Effector memory CD4-positive, alpha-beta T cell (primary cell): ENCODE measurements at places on chromosomes 16 and 17.

- no peak for DNase-seq
Measured at GRCh38 chr17:50079334-50080095, 15.6 kb upstream of the PDK2 start.

- DNase-seq, result no peak
Measured at GRCh38 chr17:75114552-75115314, 5.0 kb downstream of the ARMC7 start.

- DNase-seq, result no peak
Measured at GRCh38 chr16:4365014-4365406, 6.6 kb upstream of the VASN start.

DNA sequence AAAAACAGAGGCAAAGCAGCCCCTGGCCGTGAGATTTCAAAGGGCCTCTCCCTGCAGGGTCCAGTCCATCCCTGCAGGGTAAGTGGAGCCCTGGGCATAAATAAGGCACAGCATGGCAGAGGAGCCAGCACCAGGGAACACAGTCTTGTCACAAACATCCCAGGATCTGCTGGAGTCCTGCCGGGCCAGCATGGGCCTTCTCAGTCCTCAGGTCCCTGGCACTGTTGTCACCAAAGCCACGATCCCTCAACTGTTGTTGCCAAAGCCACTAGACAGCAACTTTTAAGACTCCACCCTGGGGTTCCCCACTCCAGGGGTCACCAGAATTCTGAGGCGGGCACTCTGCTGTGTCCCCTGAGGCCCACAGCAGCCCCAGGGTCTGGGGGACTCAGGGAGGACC lies 47.8 kb upstream of the BAHCC1 start:
- DNase-seq, result no peak

GRCh38 chr16:66662445-66663194 lies 33.9 kb downstream of the CMTM4 start:
- no peak for DNase-seq

- no peak for DNase-seq
Measured at GRCh38 chr17:21275047-21275578, 9.4 kb upstream of the MAP2K3 start.
